ENCODE measurements at places on chromosomes 1 and 21.

DNA sequence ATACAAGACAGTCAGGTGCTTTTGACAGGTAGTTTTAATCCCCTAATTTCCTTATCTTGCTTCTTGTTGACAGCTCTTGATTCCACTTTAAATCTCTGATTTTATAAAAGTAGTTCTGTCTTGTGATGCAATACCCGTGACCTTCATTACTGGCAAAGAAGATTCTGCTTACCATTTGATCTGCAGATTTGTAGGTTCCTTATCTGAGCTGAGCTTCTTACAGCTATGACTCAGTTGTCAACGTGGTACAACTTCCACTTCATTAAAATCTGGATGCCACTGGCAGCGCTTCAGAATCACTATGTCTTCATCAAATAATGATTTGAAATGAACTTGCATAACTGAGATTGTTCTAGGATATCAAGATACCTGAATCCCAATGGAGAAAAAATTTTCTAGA, 543.6 kb upstream of the B3GALT2 start:
- DNase-seq, result no peak

DNA sequence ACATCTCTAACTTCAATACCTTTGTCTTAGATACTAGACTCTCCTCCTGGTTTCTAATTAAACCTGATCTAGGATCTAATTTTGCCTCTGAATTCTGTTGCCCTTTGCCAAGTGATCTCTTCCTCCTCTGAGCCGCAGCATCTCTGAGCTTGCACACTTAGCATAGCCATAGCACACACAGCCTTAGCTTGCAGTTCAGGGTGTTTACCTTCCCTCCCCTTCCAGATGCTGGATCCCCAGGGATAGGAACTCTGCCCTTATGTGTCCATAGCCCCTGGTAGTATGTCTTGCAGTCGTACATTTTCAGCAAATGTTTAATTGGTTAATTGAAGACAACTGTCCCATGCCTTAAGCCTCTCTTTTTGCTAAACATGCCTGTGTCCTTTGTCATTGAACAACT, 30.3 kb downstream of the SELL start:
- DNase-seq, result no peak

- no peak for DNase-seq
Measured at GRCh38 chr1:195717651-195718050, 890.6 kb downstream of the KCNT2 start.

- no peak for DNase-seq
Measured at GRCh38 chr1:179146476-179146875, 64.6 kb downstream of the TOR3A start.

- no peak for DNase-seq
Measured at GRCh38 chr1:65812065-65812464, 19.4 kb downstream of the PDE4B start.
